PC-3 (cell line): ENCODE measurements at places on chromosomes 3 and 15. TPM values are rescaled to one million over a fixed set of nuclear protein-coding genes. Genes with fewer than 3 reads are reported as not detected.

The ADAMTSL3 gene
- 7.9 and 10.9 TPM in 2 replicates for total RNA-seq

The FYCO1 gene
- total RNA-seq = 15.4 and 16.9 TPM in 2 replicates

The CTXND1 gene
- not detected in 2 replicates for total RNA-seq

GRCh38 chr15:77582763-77583162 is 49.9 kb downstream of the LINGO1 start:
- peak; percentile 25 for DNase-seq
- H3K27me3 ChIP-seq = peaks cover 18% of the 10 kb centered on the region
- no peaks in the 10 kb centered on the region for H3K4me1 ChIP-seq

- peaks cover 19% of the 10 kb centered on the region for H3K4me1 ChIP-seq
- H3K36me3 ChIP-seq = peaks cover 76% of the 10 kb centered on the region
- no peak for DNase-seq
- no peak overlapping the region for H3K4me3 ChIP-seq
- no peaks in the 10 kb centered on the region for H3K27me3 ChIP-seq
Observed at GRCh38 chr3:186580785-186581184, 10.3 kb downstream of the DNAJB11 start.

- no peak for DNase-seq
- no peaks in the 10 kb centered on the region for H3K27me3 ChIP-seq
- 0 out of 2 replicates have a peak overlapping the region, but pooled peaks have one; percentile 32 for H3K27ac ChIP-seq
- H3K36me3 ChIP-seq = no peaks in the 10 kb centered on the region
- no peaks in the 10 kb centered on the region for H3K4me1 ChIP-seq
- no peak overlapping the region for H3K4me3 ChIP-seq
Observed at GRCh38 chr3:118543832-118544231, 490.8 kb downstream of the IGSF11 start.

GRCh38 chr3:145188079-145188770 is 972.8 kb downstream of the PLOD2 start:
- H3K27ac ChIP-seq = no peak overlapping the region
- no peaks in the 10 kb centered on the region for H3K36me3 ChIP-seq
- H3K4me3 ChIP-seq = no peak overlapping the region
- no peaks in the 10 kb centered on the region for H3K27me3 ChIP-seq
- DNase-seq = no peak

GRCh38 chr3:179264449-179264848 is 13.5 kb upstream of the KCNMB3 start:
- no peak for DNase-seq
- no peaks in the 10 kb centered on the region for H3K27me3 ChIP-seq
- H3K4me1 ChIP-seq = peaks cover 11% of the 10 kb centered on the region
- no peak overlapping the region for H3K4me3 ChIP-seq
- no peak overlapping the region for H3K27ac ChIP-seq
- no peaks in the 10 kb centered on the region for H3K36me3 ChIP-seq

GRCh38 chr15:48541341-48542278 is 103.9 kb downstream of the FBN1 start:
- no peak overlapping the region for H3K4me3 ChIP-seq
- peaks cover 8% of the 10 kb centered on the region; the same call in 1 of the 2 replicates for H3K4me1 ChIP-seq
- H3K36me3 ChIP-seq = no peaks in the 10 kb centered on the region
- H3K27ac ChIP-seq = no peak overlapping the region

DNA sequence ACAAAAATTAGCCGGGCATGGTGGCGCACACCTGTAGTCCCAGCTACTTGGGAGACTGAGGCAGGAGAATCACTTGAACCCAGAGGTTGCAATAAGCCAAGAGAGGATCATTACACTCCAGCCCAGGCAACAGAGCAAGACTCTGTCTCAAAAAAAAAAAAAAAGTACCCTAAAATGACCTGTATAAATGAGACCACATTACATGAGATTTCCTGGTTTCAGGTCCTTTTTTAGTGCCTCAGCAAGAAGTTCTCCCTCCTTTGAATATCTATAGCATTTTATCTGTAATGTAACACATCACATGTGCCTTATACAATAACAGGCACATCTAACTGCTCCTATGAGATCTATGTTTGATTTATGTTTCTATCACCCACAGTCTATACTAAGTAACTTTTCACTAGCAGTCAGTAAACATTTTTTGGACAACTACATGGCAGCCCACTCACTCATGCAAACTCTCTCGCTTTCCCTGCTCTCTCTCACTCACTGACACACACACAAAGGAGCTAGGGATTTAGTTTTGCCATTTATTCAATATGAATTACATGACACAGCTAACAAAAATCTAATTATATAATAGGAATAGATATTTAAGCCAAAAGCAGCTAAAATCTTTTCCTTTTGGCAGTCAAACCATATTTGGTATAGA is 34.1 kb downstream of the ADAM10 start:
- H3K36me3 ChIP-seq = no peaks in the 10 kb centered on the region
- H3K27ac ChIP-seq = no peak overlapping the region
- no peaks in the 10 kb centered on the region for H3K27me3 ChIP-seq
- DNase-seq = no peak
- H3K4me1 ChIP-seq = no peaks in the 10 kb centered on the region

- H3K4me3 ChIP-seq = no peak overlapping the region
- H3K27ac ChIP-seq = no peak overlapping the region
- 0 out of 2 replicates have a peak, but pooled peaks cover 3% of the 10 kb centered on the region for H3K36me3 ChIP-seq
- peaks cover 22% of the 10 kb centered on the region for H3K4me1 ChIP-seq
Observed at GRCh38 chr15:73997986-73998385, 3.5 kb downstream of the PML start.

DNA sequence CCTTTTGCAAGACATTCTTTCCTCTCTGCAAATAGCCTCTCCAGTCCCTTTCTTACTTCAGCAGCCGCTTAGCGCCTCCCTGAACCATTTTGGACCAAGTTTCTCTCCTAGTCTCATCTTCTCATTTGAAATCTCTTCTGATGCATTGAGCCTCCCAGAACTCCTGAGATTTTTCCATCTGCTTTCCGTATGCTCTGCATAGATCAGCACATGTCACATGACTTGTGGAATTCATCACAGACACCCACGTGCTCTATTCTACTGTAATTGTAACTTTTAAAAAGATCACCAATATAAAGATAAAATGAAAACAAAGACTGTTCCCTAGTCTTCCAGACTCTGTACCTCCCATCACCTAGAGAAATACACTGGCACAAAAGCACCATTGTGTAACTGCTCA is 100.7 kb downstream of the GADL1 start:
- no peaks in the 10 kb centered on the region for H3K4me1 ChIP-seq
- H3K4me3 ChIP-seq = no peak overlapping the region
- H3K27ac ChIP-seq = no peak overlapping the region
